CD4-positive, alpha-beta memory T cell (primary cell): ENCODE measurements at places on chromosomes 2 and 18.
A peak's percentile ranks its signal among the peaks of the same experiment; 100 is the strongest.

DNA sequence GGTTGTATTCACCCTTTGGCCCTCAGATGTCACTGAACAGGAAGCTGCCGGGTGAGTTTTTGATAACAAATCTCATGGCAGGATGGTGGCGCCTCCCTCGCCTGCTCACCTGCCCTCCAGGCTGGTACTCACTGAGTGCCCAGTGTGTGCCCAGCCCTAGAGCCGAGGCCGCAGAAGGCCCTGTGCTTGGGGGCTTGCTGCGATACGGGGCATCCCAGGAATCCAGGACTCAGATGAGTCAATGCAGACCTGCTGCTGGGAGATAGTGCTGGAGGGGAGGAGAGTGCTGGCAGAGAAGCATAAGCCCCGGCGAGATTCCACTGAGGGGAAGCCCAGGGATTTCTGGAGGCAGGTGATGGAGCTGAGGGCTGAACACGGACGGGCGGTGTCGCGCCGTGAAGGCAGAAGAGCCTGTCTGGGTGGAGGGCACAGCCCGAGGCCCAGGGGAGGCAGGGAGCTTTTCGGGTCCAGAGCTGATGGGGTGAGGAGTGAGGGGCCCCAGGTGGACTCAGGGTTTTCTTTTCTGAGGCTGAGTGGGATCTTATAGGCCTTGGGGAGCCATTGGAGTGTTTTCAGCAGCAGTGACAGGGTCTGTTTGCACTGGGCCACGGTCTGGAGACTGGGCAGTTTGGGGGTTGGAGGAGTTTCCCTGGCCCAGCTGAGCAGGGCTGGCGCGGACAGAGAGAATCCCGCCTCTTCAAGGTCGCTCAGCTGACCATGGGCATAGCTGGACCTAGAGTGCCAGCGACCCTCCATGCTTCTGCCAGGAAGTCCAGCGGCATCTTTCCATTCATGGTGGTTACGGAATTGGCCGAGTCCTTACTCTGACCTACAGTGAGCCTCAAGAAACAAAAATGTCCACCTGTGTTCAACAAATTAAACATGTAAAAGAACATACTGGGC lies 35.5 kb downstream of the LDLRAD4 start:
- no peak for DNase-seq

DNA sequence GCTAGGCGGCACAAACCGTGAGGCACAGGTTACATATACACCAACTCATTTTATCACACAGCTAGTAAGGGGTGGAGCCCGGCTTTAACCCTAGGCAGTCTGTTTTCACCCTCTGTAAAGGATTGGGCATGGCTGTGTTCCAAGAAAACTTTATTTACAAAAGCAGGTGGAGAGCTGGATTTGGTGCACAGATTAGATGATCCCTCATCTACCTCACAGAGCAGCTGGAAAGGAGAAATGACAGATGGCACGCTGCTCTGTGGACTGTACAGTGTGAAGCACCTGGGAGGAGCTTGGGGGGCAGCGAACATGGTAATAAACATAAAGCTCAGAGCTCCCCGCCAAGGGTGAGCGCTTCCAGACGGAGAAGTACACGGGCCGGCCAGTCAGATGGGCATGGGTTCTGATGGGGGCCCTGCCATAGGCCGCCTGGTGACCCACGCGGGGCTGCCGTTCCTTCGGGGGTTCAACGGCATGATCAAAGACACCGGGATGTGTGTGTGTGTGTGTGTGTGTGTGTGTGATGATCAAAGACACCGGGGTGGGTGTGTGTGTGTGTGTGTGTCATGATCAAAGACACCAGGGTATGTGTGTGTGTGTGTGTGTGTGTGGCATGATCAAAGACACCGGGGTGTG lies 862 bp upstream of the TMEM177 start:
- peak; percentile 56 for DNase-seq

GRCh38 chr2:48954311-48954710 lies 198.8 kb upstream of the LHCGR start:
- DNase-seq = no peak

GRCh38 chr2:192247456-192247855 lies 52.7 kb upstream of the TMEFF2 start:
- no peak for DNase-seq

DNA sequence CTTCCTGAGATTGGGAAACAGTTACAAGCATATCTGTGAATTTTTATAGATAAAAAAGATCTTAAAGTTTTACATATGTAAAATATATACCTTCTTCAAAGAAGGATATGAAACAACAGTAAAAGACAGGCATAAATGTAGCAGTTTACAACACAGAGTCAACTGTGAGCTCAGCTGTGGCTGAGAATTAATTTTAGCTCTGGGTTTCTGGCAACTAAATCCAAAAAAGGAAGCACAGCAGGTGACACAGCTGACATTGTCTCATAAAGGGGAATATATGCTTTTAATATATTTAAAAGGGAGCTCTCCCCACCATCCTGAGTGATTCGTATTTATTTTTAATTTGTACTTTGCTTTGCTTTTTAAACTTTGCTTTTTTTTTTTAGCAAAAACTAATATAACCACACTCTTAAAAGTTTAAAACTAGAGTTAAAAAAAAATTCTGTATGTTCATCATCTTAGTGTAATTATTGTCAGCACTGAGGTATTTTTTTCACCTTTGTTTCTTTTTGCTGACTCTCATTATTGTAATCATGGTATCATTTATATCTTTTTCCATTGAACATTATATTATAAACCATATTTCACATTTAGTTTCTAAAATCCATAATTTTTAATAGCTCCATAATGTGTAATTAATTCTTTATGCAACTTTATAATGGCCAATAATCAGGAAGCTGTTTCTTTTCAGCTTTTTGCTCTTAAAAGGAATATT lies 6.7 kb downstream of the TUBB6 start:
- DNase-seq = no peak

- DNase-seq = no peak
These were observed 105.0 kb upstream of the CDC42EP3 start for GRCh38 chr2:37776487-37776886.

DNA sequence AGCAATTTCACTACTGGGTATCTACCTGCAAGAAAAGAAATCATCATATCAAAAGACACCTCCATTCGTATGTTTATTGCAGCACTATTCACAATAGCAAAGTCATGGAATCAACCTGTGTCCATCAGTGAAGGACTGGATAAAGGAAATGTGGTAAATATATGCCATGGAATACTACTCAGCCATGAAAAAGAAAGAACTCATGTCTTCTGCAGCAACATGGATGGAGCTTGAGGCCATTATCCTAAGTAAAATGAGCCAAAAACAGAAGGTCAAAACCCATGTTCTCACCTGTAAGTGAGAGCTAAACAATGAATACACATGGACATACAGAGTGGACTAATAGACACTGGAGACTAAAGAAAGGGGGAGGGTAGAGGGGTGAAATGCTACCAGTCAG lies 322.2 kb downstream of the ZNF521 start:
- no peak for DNase-seq

DNA sequence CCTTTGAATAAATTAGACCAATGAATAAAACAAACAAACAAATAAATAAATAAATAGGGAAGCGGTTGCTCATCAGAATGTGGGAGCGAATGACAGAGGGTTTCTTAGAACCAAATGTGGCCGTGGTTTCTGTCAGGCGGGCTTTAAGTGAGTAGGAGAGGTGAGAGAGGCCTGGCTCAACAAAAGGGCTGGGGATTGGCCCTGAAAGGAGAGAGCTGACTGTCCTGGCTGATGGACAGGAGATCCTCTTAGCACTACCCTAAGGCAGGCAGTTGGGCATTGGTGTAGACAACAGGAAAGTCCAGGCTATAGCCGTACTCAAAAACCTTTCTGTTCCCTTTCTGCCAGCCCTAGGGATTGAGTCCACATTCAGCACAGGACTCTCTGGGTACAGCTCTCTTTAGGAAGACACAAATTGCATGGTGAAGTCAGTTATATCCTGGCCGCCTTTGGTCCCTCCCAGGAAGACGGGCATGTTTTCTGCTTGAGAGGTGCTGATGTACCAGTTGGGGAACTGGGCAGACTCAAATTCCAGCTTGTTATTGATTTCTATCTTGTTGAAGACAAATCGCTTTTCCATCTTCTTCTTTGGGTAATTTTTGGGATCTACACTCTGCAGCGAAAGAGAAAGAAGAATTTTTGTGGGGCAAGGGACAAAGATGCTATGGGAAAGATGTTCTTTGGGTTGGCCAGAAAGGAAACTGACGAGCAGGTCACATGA lies 6.5 kb downstream of the IL1B start:
- DNase-seq = no peak
